ENCODE measurements at places on chromosomes 12 and 14.

DNA sequence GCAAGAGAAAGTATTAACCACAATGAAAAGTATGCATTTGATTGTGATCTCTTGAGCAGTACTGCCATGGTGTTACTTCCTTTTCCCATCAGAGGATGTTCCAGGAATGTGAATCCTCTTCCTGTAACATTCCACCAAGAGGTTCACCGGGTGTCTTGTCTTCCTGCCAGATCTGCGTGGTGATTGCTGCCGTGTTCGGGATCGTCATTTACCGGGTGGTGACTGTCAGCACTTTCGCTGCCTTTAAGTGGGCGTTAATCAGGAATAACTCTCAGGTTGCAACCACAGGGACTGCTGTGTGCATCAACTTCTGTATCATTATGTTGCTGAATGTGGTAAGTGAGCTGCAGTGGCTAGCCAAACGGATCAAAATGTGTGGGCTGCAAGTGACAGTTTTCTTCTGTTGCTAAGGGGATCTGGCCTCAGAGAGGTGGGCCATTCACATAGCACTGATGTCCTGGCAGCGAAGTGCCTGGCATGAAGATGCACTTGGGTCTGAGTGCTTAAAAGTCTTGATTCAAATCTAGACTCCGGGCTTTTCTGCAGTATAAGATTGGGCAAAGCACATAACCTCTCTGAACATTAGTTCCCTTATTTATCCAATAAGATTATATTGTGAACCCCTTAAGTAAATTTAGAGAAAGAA is 123.4 kb downstream of the SLC5A8 start:
- no peak for DNase-seq

DNA sequence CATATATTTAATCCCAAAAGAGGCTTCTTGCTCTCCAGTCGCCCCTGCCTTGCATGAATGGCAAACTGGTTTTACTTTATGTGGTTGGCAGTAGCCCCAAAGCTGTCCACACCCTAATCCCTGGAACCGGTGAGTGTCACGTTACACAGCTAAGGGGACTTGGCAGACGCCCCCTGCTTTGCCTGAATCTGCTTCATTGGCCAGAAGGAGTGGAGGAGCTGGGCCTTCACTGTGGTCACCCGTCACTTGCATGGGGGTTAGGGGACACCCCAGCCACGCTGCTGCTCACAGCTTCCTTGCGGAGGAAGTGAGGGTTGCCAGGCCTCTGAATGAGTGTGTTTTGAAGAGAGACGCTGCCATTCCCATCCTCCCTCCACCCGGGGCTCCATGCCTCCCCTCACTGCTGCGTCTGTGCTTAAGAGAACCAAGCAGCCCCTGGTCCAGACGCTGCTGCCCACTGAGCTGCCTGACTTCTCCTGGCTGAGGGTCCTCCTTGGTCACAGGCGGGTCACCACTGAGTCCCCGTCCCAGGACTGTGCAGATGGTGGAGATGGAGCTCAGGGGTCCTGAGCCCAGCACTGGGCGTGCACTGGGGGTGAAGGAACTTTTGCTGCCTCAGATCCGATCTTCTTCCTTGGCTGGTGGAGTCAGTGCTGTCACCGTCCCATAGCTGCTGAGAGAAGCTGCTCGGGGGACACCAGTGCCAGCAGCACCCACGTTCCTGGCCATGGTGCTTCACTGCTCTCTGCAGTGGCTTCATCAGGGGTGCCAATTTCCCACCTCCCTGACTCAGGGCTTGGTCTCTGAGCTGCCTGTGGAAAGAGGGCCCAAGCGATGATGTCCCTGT is 39.8 kb downstream of the GALNT9 start:
- DNase-seq, result no peak

GRCh38 chr14:37558740-37559139 is 36.3 kb downstream of the FOXA1 start:
- no peak for DNase-seq

- DNase-seq, result no peak
Measured at GRCh38 chr12:21971344-21971743, 30.1 kb upstream of the ABCC9 start.

DNA sequence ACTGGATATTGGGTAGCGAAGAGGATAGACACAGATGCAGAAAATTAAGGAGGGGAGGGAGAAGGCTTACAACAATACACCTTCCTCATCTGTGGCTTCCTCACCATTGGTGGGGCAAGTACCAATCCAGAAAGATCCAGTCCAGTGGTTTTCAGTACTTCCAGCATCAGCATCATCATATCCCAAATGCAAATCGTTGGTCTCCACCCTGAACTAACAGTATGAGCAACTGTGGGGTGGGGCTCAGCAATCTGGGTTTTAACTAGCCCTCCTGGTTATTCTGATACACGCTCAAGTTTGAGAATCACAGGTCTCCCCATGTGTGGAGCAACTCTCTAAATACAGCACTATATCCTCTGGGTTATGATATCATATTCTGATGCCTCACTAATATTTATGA is 193.7 kb downstream of the PAX9 start:
- no peak for DNase-seq

DNA sequence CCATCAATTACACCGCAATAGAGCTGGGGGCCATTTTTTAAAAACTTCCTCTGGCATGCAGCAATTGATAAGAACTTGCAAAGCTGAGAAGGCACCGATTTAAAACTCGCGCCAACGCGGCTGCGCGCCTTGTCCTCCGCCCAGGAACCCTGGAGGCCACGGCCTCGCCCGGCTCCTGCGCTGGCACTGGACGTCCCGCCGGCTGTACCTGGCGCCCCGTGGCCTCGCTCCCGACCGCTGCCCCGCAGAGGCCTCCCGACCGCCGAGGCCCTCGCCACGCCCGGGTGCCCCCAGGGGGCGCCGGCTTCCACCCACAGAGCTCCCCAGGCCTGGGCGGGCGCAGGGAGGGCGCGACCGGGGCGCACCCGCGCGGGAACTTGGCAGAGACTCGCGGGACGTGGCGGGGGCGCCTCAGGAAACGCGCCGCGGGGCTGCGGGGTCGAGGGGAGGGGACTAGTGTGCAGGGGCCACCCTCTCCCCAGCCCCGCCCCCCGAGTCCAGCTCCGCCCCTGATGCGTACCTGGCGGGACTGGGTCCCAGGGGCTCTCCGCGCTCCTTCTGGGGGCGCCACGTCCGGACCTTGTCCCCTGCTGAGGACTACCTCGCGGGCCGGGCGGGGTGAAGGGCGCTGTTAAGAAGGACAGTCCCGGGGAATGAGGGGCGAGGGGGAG is 65.7 kb downstream of the TNFAIP2 start:
- no peak for DNase-seq

DNA sequence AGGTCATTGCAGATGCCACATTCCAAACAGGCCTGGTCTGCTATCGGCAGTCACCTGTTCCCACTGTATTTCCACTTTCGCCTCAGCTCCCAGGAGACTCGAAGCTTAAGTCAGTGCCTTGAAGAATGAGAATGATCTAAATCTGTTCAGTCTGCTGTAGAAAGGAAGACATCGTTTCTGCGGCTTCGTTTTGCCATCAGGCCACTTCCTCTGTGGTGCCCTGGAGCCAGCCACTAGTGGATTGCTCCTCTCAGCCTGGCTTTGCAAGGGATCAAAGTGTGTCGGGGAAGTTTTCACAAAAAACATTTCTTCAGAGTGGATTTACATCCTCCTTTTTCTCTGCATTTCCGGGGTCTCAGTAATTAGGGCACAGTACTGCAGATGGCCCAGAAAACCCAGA is 66.7 kb downstream of the AACS start:
- DNase-seq, result no peak

GRCh38 chr12:26065451-26065850 is 59.4 kb downstream of the BHLHE41 start:
- no peak for DNase-seq

- DNase-seq, result no peak
Measured at GRCh38 chr12:53044052-53044581, 5.7 kb upstream of the TNS2 start.

DNA sequence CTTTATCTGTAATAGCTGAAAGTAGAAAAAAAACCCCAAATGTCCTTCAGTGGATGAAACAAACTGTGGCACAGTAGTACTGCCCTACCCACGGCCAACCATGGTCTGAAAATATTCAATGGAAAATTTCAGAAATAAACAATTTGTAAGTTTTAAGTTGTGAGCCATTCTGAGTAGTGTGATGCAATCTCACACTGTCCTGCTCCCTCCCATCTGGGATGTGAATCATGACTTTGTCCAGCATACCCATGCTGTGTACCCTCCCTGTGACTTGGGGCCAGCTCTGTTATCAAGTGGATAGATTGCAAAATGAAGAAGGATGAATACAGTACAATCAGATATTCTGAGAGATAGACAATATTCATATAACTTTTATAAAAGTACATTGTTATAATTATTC is 106.2 kb downstream of the SMOC1 start:
- DNase-seq, result no peak

DNA sequence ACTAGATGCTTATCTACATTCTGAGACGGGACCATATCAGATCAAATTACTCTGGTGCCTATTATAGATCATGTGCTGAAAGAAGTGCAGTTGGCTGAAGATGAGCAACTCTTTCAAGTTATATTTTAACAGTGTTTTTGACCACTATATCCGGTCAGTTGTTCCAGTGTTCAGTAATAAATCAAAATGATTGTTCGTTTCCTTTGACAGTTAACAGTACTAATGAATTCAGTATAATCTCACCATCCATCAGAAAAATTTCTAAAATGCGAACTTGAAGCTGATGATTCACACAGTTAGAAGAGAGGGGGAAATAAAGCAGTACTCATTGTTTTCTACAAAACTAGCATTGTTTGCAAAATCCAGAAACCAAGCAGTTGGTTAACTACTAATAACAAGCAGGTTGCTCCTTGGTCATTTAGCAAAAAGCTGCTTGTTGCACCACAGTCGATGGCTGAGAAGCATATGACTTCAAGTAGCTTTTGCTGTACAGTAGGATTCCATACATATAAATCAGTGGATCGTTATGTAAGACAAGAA is 2.3 kb downstream of the RPS6KA5 start:
- no peak for DNase-seq

- DNase-seq, result no peak
Measured at GRCh38 chr12:52267266-52267665, 7.2 kb upstream of the KRT86 start.

DNA sequence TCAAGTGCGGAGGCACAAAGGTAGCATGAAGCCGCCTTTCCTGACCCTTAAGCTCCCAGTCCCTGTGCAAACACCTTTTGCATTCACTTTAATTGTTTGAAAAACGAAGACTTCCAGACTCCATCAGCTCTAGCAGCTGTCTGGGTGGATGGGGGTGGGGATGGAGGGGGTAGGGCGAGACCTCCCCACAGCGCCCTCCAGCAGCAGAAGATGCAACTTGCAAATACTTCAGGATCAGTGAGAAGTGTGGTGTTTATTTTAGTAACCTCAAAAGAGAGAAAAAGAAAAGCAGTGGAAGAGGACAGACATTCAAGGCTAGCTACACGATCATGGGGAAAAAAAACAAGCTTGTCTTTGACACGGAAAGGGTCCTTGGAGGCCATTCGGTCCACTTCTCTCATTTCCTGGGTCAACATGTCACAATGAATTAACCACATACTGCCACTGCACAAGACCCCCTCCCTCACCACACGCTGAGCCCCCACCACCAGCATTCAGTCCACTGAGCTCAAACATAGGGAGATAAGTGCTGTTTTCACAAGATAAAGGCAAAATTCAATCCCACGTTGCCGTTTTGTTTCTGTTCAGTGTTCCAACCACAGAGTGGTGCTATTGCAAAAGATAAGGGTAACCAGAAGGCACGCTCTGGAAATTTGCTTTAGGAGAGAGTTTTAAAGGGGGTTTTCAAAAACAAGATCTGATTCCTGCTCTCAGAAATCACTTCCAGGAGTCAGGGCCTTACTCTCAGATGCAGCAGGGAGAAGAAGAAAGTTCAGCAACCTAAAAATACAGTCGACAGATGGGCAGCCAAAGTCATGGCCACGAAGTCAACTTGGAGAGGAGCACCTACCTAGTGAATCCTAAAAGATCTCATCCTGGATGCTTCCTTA is 3.3 kb upstream of the NTF3 start:
- DNase-seq, result peak; percentile 70

DNA sequence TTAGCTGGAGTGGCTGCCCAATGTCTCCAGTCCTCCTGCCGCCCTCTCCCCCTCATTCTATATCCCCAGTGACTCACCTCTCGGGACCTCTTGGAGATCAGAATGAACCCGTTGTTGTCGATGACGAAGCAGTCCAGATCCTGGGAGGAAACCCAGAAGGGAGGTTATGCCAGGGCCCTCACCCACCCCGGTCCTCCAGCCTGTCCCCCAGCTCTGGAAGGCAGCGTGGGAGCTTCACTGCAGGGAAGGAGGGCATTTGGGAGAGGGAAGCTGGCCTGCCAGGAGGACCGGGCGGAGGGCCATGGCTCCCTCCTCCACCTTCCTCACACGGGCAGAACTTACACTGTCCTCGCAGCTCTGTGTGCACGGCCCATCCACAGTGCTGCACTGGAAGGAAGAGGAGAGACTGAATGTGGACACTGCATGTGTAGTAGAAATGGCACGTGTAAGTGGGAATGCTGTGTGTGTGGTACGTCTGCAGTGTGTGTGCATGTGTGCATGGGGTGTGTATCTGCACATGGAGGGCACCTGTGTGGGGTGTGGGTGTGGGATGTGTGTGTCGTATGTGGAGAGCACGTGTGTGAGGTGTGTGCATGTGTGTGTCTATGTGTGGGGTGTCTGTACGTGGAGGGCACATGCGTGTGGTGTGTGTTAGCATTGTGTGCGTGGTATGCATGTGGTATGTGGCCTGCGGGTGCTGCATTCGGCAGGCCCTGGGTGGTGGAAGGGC is 10.0 kb upstream of the LRTM2 start:
- DNase-seq, result no peak

- no peak for DNase-seq
Measured at GRCh38 chr14:54856152-54856551, 46.5 kb downstream of the GCH1 start.

- peak; percentile 38 for DNase-seq
Measured at GRCh38 chr12:2291182-2291832, 238.5 kb downstream of the CACNA1C start.

DNA sequence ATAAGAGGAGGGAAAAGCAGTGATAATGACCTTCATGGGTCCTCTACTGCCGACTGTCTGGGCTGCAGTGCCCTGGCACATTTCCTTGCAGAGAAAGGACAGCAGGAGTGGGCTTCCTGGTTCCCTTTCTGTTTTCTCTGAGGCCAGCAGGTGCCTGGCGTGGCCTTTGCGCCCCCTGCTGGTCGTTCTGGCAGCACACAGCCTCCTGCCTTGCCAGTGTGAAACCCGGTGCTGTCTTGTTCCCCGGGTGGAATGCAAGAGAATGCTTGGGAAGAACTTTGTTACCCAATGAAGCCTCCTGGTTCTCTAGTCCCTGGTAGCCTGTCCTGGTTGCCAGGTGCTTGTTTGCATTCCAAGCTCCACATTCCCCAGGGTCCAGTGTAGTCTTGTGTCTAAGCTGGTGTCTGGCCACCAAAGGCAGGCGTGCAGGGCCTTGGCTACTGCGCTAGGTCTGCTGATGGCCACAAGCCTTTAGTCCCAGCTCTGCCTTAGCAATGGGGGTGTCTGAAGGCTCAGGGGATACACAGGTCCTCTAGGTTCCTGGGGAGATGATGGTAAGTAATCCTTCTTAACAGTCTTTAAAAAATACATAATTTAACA is 1392.4 kb upstream of the TMEM132C start:
- DNase-seq, result peak; percentile 51
